ENCODE measurements at places on chromosomes 2 and 18.
A peak's percentile ranks its signal among the peaks of the same experiment; 100 is the strongest.

DNA sequence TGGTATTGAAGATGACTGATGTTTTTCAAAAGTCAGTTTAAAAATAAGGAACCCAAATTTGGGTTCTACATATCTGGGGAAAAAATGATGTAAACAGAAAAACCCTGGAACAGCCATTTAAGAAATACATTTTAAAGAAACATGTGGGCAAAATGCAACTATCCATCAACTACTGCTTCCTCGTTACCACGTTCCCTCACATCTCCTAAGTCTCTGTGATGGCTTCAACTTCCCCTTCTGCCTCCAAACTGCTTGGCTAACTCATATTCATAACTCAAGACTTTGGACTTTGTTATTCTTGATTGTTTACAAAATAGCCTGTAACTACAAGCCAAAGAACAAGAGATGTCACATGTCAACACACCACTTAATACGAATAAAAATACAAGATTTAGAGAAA lies 116.3 kb downstream of the DYM start:
- no peak for DNase-seq

DNA sequence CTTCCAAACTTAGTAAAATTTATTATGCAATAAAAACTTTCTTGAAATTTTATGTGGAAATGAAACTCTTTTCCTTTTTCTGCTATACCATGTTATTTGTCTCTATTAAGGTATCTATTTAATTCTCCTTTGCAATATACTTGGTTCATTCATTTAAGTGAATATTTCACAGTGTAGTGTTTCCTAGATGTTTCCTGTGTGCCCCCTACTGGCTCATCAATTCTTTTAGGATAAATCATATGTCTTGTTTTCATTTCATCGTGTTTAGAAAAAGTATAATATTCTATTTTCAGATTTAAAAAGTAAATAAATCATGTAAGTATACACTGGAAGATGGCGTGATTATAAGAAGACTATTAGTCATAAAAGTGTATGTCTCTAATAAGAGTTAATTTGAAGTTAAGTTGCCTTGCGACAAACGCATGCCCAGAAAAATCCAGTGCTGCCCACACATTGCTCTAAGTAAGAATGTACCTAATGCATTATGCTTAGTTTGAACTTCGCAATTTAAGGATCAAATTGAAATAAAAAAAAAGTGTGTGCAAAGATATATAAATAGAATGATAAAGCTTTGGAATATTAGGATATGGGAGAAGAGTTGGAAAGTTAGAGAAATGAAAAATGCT lies 525.4 kb downstream of the KCNJ3 start:
- DNase-seq, result no peak

DNA sequence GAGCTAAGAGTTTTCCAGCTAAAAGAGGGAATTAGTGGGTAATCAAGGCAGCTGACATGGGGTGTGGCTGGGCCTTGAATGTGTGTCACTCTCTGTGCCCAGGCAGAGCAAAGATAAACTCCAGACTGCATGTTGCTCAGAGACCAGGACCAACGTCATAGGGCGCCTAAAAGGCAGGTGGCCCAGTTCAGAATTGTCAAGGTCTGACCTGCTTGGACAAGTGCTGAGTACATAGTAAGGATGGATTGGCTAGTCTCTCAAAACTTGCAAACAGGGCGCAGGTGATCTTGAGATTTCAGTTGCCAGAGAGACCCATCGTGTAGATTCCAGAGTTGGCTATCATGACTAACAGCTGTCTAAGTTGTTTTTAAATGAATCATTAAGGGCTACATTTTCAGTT lies 19.0 kb downstream of the CLUL1 start:
- DNase-seq, result peak; percentile 55

DNA sequence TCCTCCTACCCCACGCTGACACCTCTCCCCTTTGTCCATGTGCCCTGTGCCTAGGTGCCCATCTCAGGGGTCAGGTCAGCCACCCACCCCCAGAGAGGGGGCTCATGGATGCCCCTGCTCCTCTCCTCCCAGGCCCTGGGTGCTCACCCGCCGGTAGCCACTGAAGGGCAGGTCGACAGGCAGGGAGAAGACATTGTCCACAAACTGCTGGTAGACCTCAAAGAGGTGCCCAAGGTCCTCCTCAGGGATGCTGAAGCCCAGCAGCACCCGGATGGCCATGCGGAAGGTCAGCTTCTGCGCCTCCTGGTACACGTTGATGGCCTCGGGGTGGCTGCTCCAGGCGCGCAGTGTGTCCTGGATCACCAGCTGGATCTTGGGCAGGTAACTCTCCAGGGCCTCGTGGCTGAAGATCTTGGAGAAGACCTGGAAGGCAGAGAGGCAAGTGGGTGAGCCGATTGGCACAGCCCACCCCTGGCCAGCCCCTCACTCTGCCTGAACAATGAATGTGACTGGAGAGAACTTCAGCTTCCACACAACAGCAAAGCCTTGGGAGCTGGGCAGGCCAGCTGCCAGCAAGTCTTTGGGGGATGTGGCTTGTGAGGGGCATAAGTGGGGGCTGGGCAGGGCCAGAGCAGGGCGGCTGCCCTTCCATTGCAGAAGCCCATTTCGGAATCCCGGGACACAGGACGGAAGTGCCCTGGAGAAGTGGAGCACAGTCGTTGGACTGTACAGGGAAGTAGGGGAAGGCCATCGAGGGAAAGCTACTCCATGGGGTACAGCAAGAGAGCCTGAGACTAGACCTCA lies 12.5 kb downstream of the CYP26B1 start:
- no peak for DNase-seq

- no peak for DNase-seq
Measured at GRCh38 chr18:1026930-1027329, 122.3 kb downstream of the ADCYAP1 start.

GRCh38 chr2:20439503-20439902 lies 7.4 kb upstream of the RHOB start:
- no peak for DNase-seq

- DNase-seq, result no peak
Measured at GRCh38 chr18:64717026-64717425, 568.1 kb upstream of the LINC00305 start.

- DNase-seq, result no peak
Measured at GRCh38 chr2:25085761-25086560, 44.1 kb downstream of the EFR3B start.

DNA sequence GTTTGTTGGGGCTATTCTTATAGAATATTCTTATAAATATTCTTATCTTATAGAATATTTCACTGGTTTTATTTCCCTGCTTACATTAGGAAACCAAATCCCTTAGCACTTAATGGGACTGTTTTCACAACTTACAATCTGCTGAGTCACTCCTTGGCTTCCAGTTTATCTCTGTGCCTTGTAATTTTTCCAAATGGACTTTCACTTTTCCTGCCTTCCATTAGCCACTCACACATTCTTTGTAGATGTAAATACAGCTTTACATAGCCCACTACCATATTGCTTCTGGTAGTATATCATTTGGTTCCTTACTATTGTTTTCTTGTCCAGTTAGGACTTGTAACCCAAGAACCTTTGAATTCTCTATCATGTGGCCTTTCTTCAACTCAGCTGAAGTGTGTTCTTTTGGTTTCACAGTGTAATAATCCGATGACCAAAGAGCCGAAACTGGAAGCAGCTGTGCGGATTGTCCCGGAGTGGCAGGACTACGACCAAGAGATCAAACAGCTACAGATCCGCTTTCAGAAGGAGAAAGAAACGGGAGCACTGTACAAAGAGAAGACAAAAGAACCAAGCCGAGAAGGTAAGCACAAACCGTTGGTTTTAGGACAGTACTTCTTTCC lies 96.1 kb downstream of the UGGT1 start:
- no peak for DNase-seq

DNA sequence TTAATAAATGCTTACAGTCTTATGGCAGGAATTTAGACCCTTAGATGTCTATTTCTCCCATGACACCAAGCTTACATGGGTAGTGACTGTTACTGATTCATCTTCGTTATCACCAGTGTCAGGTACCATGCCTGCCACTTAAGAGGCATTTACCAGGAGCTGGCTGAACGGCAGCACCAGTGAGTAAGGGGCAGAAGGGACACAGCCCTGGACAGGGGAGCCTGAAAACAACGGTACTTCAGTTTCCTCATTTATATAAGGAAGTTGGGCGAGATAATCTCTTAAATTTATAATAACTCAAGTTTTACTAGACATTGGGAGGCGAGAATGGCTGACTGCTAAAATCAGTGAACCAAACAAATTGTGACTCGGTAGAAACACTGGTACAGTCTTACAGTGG lies 1.2 kb downstream of the COA5 start:
- no peak for DNase-seq

DNA sequence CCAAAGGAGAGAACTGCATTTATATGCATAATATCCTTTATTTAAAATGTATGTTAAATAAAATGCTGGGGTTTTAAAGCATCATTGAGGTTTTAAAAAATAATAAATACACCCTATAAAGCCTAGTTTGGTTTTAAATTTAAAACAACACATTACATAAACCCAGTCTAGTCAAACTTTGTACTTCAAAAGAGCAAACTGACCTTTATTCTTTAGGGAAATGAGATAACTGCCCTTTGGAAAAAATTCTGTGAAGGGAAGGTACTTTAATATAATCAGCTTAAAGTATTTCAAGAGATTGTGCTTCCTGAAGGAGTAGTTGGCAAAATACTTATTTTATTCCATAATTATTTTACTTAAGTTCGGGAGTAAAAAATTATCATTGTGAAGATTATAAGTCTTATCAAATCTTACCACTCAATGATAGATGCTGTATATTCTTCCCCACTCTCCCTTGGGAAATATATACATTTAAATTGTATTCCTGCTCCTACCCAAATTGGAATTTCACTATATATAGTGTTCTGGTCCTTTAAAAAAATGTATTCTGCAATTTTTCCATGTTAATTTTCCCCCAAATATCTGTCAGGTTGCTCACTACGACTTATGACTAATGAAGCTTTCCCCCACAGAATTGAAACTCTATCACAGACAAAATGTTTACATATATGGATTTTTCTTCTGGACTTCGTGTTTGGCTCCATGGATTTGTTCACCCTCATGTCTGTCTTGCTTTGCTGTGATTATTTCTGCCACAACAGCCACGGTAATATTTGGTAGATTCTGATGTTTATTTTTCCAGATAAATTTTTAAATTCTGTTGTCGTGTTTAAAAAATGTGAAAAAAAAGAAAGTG lies 42.1 kb downstream of the ZC3H6 start:
- no peak for DNase-seq

- DNase-seq, result no peak
Measured at GRCh38 chr2:40511661-40512213, 59.8 kb upstream of the SLC8A1 start.

DNA sequence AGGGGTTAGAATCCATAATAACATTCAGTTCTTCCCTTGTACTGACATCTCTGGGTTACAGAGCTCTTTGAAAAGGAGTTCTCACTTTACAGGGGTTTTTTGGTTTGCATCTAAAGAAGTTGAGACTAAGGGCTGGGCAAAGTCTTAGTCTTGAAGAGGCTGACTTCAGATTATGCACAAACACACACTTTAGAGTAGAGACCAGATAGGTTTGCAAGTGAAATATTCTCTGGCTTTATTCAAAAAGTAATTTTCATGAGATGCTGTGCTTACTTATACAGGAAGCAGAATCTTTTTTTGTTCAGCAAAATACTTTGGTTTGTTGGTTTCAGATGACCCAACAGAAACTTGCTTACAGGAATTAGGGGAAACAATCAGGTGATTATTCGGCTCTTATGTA lies 410.9 kb upstream of the LRRTM1 start:
- no peak for DNase-seq

GRCh38 chr2:28164280-28164801 lies 228.3 kb upstream of the FOSL2 start:
- no peak for DNase-seq

DNA sequence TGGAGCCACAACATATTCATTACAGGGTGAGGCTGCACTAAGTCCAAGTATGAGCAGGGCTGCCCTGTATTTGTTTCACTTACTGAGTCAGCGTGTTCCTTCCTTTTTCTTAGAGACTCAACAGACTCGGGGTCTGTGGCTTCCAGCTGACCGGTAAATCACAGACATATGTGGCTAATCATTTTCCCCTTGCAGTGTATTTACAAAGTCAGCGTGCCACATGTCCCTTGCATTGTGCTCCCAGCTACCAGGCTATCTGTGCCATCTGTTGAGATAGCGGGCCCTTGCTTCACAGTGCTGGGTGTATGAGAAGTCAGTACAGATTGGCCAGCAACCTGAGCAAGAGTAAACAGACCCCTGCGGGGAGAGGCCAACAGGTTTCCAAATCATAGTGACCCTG lies 254.3 kb downstream of the LRRTM1 start:
- no peak for DNase-seq

DNA sequence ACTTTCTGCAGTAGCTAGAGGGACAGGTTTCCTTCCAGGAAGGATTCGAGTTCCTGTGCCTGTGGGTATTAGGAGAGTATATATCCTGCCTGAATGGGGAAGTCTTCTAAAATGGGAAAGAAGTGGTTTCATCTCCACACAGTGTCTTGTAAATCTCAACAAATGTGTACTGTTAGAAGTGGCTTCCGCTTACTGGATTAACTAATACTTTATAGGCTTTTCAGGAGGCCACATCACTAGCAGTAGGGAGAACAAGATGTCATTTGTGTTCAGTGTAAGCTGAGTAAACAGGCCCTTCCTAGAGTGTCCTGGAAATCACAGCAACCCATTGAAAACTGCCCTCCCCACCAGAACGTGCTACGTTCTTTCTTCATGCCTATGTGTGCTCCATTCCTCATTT lies 12.5 kb upstream of the POLR1B start:
- DNase-seq, result no peak

GRCh38 chr2:241489733-241490680 lies 18.4 kb downstream of the STK25 start:
- DNase-seq, result no peak

DNA sequence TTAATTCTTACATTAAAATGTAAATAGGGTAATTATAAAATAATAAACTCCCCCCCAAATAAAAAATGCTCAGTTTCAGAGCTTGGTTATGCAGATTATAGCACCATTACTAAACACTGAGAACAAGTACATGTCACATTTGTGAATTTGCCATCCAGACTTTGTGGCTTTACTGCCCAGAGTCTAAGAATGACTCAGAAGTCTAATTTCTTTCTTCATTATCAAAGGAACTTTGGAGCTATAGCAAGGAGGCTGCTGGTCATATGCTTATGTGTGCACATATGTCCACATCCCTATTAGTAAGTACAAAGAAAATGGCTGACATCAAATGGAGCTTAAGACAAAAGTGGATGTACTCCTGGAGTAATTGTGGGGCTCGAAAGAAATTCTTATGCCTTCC lies 248.5 kb upstream of the SESTD1 start:
- DNase-seq, result no peak

All from SHP77 (cell line).